ENCODE measurements at places on chromosomes 1 and 21.

DNA sequence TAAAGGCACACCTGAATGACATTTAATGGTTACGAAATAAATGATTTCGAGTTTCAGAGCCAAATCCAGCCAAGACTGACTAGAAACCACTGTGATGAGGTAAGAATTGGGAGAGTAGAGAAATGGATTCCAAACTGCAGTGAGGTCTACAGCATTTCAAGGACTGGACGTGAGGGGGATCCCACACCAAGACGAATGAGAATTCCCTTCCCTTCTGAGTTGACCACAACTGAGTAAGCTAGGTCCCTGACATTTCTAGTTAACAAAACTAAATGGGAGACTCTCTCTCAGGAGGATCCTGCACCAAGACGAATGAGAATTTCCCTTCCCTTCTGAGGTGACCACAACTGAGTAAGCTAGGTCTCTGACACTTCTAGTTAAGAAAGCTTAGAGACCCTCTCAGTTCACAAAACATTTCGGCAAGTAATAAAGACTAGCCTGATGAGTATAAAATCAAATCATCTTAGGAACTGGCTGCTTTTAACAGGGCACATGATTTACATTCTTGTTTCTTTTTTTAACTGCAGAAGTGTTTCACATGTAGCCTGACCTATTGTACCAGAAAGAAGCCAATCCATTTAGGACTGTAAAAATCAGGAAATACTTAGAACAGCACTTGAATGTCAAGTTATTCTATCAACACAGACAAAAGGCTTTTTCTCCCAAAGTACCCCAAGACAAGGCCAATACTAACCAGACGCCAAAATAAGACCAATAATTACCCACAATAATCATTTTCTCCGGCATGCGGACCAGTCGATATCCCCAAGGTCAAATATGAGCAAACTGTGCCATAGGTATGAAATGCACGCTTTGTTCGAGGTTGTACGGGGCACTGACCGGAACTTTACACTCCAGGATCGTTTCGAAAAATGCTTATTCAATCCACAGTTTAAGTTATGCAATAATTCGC lies 1.4 kb upstream of the SPATA1 start:
- peak; percentile 55 for DNase-seq

GRCh38 chr1:85661767-85662166 lies 46.5 kb downstream of the ZNHIT6 start:
- no peak for DNase-seq

DNA sequence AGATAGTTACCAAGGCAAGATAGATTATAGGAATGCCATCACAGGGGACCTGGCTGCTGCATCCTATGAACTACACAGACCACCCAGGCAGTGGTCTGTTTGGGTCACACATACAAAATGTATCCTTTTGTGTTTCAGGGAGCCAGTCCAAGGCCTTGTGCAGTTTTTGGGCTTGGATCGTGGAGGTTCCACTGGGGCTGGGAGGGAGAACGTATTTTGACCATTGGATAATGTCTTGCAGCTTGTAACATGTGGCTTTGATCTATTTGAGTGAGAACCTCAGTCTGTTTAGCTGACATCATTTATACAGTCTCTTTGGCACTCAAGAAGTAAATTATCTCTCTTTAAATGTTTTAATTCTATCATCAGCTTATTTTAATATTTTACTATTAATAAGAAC lies 147.3 kb downstream of the DUSP10 start:
- peak; percentile 12 for DNase-seq

- no peak for DNase-seq
Measured at GRCh38 chr1:234866007-234866866, 256.3 kb upstream of the IRF2BP2 start.

GRCh38 chr1:98556521-98557158 lies 104.9 kb upstream of the SNX7 start:
- no peak for DNase-seq

GRCh38 chr1:238409191-238409850 lies 518.6 kb upstream of the ZP4 start:
- DNase-seq, result no peak

- DNase-seq, result no peak
Measured at GRCh38 chr21:39568361-39568760, 44.4 kb upstream of the B3GALT5 start.

DNA sequence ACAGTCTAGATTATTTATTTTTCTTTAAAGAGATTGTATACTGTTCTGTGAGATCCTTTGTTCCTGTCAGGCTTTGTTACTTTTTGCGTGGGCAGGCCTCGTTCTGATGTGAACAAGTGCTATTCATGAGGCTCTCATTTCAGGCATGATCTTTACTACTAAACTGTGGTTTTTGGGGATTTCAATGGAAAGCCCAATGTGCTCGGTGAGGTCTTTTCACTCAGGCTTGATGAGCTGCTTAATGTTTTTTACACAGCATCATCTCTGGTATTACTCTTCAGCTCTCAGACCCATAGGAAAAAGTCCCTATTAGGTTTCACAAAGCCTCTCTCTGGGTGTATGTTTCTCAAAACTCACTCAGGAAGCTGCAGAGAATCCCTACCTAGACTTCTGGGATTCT lies 419.4 kb downstream of the GPATCH2 start:
- no peak for DNase-seq

GRCh38 chr1:88984569-88984968 lies 7.9 kb downstream of the KYAT3 start:
- no peak for DNase-seq

DNA sequence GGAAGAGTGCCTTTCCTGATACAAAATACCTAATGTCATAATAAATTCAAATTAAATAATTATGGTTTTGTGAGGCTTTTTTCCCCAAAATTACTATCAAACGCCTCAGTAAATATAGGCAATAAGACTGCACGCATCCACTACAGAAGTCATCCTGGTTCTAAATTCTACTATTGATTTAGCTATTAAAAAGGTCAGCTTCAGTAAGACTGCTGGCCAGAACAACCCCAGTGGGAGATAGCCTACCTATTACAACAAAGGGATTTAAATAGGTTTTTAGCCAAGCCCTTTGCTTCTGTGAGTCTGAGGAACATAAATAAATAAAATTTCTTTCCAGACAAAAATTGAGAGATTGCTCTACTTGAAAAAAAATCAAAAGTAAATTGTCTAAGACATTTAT lies 132.1 kb downstream of the PLPPR4 start:
- DNase-seq, result no peak

GRCh38 chr1:51247022-51247421 lies 10.9 kb downstream of the RNF11 start:
- no peak for DNase-seq

- DNase-seq, result no peak
Measured at GRCh38 chr1:225931270-225932136, 7.5 kb upstream of the PYCR2 start.
